ENCODE measurements at places on chromosomes 4 and X.

- DNase-seq: peak; percentile 78
Observed at GRCh38 chrX:101595739-101596419, 21.9 kb downstream of the ARMCX6 start.

- no peak for DNase-seq
Observed at GRCh38 chr4:21890231-21890630, 58.3 kb downstream of the KCNIP4 start.

- no peak for DNase-seq
Observed at GRCh38 chr4:152458801-152459302, 77.0 kb downstream of the FBXW7 start.

- no peak for DNase-seq
Observed at GRCh38 chr4:48114412-48114811, 19.6 kb downstream of the TXK start.

GRCh38 chr4:53583513-53583912 is 7.8 kb downstream of the LNX1 start:
- no peak for DNase-seq

DNA sequence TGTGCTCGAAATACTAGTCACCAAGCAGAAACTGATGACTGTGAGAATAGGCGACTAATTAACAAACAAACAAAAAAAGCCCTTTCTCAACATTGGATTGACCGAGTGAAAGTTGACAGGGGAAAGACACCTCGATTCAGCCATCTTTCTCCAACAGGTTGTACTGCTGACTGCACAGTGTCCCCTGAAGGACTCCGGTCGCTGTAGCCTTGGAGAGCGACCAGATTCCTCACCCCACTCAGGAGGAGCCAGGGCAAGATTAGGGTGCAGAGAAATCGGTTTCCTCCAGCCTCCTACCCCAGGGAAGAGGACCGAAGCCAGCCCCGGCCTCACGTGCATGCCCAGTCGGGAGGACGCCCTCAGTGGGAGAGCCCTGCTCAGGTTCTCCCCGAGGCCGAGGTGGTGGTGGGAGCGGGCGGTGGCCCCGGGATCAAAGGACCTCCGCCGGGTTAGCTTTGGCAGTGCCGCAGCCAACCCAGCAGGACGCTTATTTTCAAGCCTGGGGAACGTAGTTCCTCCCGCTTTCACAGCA is 1.1 kb upstream of the RAP1GDS1 start:
- DNase-seq: no peak

- no peak for DNase-seq
Observed at GRCh38 chr4:150369434-150370380, 212.2 kb upstream of the MAB21L2 start.

GRCh38 chrX:131728295-131729145 is 184.6 kb downstream of the OR13H1 start:
- peak; percentile 88 for DNase-seq

DNA sequence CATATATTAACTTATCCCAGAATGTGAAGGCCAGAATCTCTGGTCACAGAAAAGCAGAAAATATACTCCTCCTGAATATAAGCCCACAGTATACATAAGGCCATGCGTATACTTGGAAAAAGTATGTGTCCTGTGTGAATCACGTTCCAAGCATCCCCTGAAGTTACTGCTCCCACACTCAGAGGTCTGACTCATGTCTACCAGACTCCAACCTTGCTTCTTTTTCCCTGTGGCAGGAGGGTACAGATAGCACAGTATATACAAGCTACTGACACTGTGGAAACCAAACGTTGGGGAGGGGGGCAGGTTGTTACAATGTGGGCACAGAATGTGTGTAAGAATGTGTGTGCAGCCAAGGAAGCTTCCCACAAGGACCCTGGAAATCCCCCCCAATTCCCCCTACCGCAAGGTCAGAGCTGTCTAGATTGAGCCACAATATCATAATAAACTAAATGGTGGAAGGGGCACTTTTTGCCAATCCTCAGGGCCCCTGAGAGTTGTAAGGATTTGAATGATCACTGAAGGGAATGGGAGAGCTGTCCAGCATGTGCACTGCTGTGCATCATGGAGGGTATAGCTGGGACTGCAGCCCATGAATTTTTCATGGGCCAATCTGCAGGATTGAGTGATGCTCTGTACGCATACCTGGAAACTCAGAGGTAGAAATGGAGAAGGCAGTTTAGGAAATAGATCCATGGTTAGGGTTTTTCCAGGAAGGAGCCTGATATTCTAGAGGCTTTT is 7.4 kb upstream of the RELL1 start:
- peak; percentile 80 for DNase-seq

Data from astrocyte of the hippocampus (primary cell).